ENCODE measurements at places on chromosomes 5 and 9. TPM values are rescaled to one million over a fixed set of nuclear protein-coding genes. Genes with fewer than 3 reads are reported as not detected.

The RPS14 gene
- 3,748 TPM for total RNA-seq

The ADAMTS13 gene
- total RNA-seq = 2.6 TPM

The PCDHAC1 gene
- not detected for total RNA-seq

The LCN1 gene
- not detected for total RNA-seq

DNA sequence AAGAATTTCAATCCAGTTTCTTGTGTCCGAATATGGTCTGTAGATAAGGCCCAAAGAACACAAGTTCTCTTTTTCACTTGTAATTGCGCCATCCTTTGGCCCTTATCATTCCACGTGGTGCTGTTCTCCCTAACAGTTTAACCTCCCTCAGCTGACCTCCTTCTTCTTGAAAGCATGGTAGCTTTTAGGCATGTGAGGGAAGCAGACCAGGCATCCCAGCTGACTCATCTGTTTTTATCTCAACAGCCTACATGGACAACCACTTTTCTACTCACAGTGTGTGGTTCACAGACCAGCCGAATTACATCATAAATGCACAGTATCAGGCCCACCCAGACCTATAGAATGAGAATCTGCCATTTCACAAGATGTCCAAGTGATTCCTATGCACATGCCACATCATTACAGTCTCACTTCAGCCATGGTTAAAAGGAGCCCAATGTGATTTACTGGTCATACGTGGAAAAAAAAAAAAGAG, 26.9 kb upstream of the PLIN2 start:
- no peak overlapping the region for H3K27ac ChIP-seq
- H3K4me3 ChIP-seq = no peak overlapping the region
- no peaks in the 10 kb centered on the region for H3K27me3 ChIP-seq

DNA sequence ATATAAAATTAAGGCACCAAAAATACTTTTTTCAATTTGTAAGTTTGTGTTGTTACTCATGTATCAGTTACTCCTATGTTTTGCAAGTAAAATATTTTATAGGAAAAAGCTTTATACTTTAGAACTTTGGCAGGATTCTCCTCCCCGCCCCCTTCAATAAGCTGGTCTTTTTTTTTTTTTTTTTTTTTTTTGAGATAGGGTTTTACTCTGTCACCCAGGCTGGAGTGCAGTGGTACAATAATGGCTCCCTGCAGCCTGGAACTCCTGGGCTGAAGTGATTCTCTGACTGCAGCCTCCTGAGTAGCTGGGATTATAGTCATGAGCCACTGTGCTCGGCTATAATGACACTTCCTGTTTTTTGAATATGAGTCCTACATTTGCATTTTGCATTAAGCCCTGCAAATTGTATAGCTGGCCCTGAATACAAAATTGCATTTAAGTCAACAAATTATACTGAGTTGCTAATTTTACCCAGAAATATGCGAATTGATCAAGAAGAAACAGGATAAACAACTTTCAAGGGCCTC, 192.9 kb downstream of the PIK3R1 start:
- DNase-seq = no peak
- no peaks in the 10 kb centered on the region for H3K36me3 ChIP-seq
- no peak overlapping the region for H3K4me3 ChIP-seq
- no peak overlapping the region for H3K27ac ChIP-seq
- H3K4me1 ChIP-seq = peaks cover 23% of the 10 kb centered on the region
- no peaks in the 10 kb centered on the region for H3K27me3 ChIP-seq

GRCh38 chr5:171578049-171578828, 158.8 kb downstream of the FGF18 start:
- peaks cover 2% of the 10 kb centered on the region for H3K27me3 ChIP-seq
- no peak overlapping the region for H3K27ac ChIP-seq
- no peaks in the 10 kb centered on the region for H3K4me1 ChIP-seq
- no peaks in the 10 kb centered on the region for H3K36me3 ChIP-seq

- H3K27me3 ChIP-seq = no peaks in the 10 kb centered on the region
- H3K36me3 ChIP-seq = no peaks in the 10 kb centered on the region
- H3K4me1 ChIP-seq = no peaks in the 10 kb centered on the region
- H3K27ac ChIP-seq = no peak overlapping the region
These were observed 353.6 kb downstream of the BNC2 start for GRCh38 chr9:16516891-16517290.

GRCh38 chr5:4540375-4541173, 599.6 kb upstream of the ADAMTS16 start:
- no peak overlapping the region for H3K27ac ChIP-seq
- no peaks in the 10 kb centered on the region for H3K4me1 ChIP-seq
- H3K36me3 ChIP-seq = no peaks in the 10 kb centered on the region
- H3K4me3 ChIP-seq = no peak overlapping the region

- H3K4me1 ChIP-seq = no peaks in the 10 kb centered on the region
- peaks cover 14% of the 10 kb centered on the region for H3K27me3 ChIP-seq
- H3K36me3 ChIP-seq = no peaks in the 10 kb centered on the region
- no peak overlapping the region for H3K4me3 ChIP-seq
- no peak for DNase-seq
- no peak overlapping the region for H3K27ac ChIP-seq
These were observed 55.3 kb upstream of the MTAP start for GRCh38 chr9:21747175-21747574.

Measured in activated CD4-positive, alpha-beta memory T cell treated with anti-CD3 and anti-CD28 coated beads for 36 hours (primary cell).